ENCODE measurements at places on chromosomes 6 and 20. TPM values are rescaled to one million over a fixed set of nuclear protein-coding genes. Genes with fewer than 3 reads are reported as not detected.

DNA sequence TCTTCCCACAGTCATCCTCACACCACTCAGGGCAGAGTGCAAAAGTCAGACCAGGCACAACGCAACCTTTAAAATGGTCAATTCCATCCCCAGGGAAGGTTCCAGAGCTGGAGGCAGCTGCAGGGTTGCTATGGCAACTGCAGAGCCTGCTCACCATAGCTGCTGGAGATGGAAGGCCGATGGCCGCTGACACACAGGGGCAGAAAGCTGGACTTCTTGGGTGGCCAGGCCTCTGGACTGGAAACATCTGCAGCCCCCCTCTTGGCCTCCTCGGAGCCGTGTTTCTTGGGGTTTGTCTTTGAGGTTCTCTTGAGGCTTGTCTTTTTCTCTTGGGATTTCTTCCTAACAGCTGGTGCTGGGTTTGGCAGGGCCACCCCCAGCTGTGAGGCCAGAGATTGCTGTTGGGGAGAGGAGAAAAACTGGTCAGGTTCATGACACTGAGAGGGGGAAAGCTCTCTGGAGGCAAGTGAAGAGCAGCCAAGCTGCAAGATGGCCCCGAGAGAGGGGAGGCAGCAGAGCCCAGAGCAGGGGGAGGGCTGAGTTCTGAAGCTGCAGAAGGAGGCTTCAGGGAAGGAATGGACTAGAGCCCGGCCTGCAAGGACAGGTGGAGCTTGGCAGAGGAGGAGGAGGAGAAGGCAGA is 10.2 kb downstream of the BNIP5 start:
- DNase-seq: no peak

DNA sequence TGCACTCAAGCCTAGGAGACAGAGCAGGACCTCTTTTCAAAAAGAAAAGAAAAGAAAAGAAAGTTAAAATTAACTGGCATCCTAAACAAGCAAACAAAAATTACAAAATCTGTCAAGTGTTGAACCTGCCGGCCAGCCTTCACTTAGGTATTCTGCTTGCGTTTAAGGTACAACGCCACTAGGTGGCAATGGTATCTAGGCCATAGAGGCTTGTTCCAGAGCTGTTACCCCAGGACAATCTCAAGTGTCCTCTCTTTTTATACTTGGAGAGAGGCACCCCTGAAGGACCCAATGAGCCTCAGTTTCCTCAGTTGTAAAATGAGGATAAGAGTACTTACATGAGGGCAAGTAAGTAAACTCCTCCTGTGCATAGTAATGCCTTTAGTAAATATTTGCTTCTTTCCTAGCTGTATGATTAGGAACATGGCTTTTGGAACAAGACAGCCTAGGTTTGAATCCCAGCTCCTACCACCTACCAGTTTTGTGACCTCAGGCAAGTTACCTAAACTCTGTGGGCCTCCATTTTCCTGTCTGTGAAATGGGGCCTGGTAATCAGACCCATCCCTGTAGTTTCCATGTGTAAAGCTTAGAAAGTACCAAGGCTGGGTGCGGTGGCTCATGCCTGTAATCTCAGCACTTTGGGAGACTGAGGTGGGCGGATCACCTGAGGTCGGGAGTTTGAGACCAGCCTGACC is 5.8 kb upstream of the PACSIN1 start:
- no peak for DNase-seq

DNA sequence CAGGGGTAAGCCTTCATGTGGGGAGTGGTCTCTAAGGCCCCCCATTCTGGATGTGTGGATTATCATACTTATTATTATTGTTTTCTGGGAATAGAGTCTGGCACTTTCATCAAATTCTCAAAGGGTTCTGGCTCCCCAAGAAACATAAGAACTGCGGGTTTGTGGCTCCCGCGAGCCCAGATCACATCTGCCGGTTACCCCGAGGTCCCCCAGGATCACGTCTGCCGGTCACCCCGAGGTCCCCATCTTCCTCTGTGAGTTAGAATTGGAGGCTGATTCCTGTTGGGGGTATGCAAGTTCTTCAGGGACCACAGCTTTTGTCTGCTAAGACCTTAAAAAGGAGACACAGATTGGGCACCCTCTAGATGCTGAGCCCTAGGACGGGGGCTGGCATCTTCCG is 116.7 kb upstream of the FRMD1 start:
- no peak for DNase-seq

DNA sequence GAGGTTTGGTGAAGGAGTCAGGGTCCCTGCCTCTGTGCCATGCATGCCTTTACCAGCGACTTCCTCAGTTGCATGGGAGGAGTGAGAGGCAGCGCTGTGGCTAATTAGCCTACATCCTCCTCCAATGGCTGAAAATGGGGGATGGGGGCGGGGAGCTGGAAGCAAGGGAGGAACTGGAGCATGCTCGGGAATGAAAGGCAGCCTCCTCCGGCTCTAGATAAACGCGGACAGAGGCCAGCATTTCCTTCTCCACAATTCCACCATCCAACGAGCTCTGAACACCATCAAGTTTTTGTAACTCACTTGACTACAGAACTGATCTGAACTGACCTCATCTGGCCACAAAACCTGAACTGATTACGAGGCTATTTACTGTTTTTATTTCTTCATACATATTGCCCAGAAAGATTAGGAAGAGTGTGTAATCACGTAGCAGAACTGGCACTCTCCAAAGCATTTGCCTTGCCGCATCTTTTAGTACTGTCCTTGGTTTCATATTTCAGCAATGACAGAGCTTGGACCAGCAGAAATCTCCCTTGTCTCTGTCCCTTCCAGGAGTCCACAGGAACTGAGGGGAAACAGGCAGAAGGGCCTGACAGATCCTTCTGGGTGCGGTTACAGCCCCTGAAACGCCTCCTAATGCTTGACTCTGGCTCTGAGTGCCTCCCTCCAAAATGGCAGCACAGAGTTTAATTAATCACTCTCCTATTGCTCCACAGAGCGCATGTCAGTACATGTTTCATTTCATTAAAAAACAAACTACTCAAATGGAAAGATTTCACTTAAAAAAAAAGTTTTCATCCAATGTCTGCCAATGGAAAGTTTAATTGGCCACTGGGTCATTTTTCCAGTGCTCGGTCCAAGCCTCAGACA is 58.2 kb upstream of the TRAF3IP2 start:
- peak; percentile 74 for DNase-seq

DNA sequence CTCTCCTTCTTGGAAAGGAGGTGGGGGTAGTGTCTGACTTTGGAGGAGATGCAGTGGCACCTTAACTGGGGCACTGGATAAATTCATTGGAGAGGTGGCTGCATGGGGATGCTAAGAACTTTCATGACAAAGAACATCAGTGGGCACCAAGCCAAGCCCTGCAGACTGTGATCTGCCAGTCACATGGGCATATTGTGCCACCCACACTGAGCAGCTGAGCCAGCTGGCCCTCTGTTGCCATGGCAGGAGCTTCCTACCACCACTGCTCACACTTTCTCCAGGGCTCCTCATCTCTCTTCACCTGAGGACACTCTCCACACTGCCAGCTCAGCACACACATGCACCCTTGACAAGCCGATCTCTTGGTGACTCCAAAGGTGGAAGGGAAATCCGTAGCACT is 715.6 kb downstream of the QKI start:
- DNase-seq: no peak

DNA sequence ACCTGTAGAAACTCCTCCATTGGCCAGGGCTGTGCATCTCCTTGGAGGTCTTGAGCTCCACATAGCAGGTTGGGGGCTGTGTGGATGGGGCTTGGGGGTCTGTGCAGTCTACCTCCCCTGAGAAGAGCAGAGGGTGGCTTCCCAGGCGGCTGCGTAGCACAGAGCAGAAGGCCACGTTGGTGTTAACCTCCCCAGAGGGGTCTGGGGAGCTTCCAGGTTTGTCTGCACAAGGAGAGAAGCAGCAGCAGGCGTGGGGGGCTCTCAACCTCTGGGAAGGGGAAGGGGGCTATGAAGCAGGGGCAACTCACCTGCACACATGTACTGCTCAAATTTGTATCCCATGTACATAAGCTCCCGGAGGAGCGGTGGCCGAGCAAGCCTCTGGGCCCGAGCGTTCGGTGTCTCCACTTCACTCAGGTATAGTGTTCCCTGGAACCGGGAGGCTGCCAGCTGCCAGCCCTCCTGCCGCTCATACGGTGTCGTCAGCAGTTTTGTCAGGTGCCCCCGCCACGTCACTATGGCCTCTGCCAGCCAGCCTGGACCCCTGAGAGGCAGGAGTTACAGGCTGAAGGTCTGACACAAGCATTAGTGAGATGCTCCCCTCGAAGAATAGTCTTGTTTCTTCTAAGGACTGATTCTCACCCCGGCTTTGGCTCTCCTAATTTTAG is 1.2 kb downstream of the DXO start:
- peak; percentile 52 for DNase-seq

FOXF2 gene
- total RNA-seq: 0.69 TPM

NKAPL gene
- 3.2 TPM for total RNA-seq

PHACTR3 gene
- total RNA-seq: 0.27 TPM
